EL (cell line): ENCODE measurements at places on chromosomes 13 and 19.
A peak's percentile ranks its signal among the peaks of the same experiment; 100 is the strongest.

DNA sequence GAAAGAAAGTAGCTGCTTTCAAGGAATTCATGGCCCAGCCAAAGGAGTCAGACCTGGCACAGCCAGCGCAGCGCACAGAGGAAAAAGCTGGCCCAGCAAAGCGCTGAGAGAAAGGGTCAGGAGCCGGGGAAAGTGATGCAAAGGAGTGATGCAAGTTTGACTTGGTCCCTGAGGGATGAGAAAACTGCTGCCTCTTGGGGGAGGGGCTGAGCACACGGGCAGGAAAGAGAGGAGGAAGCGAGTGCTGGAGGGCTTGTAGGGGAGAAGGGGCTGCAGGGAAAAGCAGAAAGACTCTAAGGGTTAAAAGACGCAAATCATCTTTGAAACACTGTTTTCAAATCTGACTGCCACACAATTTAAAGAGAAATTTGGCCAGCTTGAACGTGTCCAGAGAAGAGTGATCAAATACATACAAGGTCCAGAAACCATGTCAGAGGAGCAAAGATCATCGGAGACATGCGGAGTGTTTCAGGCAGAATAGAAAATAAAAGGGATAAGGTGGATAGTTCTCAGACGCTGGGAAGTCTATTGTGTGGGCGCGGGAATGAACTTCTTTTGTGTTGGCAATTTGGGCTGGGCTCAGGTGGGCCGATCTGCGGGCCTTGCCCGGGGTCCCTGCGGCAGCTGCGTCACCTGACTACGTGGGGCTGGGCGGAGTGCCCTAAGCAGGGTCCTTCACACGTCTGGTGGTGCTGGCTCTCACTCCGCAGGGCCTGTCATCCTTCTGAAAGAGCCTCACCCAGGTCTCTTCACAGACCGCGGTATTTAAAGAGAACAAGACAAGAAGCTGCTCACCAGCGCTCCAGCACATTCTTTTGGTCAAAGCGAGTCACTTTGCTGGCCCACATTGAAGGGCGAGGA is 18.1 kb downstream of the N4BP2L1 start:
- DNase-seq = peak; percentile 45

GRCh38 chr13:51148952-51149573 is 38.0 kb upstream of the C13orf42 start:
- DNase-seq = peak; percentile 32

DNA sequence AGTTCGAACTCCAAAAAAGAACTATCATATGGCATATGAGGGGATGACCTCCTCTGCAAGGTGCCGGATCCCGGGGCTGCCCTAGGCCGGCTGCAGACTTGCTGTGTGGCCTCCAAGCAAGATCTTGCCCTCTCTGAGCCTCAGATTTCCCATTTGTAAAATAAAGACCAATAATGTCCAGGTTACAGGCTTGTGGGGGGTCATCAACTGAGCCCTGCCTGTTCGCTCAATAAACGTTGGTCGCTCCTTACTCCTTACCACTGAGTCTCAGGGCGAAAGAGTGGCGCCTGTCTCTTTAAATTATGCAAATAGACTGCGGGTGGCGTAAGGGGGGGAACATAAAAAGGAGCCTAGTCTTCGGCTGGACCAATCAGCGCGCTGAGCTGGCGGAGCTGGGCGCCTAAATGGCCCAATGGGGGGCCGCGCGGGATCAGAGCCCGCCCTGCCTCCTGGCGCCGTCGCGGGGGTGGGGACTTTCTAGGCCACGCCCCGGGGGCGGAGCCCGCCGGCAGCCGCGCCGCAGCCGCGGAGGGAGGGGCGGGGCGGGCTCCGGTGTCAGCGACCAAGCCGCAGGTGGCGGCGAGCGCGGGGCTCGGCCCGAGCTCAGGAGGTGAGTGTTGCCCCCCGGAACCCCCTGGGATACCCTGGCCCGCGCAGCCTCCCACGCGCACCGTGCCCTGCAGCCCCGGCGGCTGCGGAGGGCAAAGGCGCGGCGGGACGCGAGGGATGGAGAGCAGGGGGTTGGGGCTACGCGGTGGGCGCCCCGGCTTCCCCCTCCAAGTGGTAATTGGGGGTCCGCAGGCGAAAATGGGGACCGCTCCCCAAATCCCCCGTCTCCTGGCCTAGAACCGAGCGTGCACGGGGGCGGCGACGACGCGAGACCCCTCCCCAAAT is 3.8 kb upstream of the FCHO1 start:
- DNase-seq = peak; percentile 92

GRCh38 chr13:112056284-112056727 is 10.6 kb upstream of the SOX1 start:
- no peak for DNase-seq

GRCh38 chr13:77412116-77412635 is 85.3 kb upstream of the MYCBP2 start:
- DNase-seq = no peak

DNA sequence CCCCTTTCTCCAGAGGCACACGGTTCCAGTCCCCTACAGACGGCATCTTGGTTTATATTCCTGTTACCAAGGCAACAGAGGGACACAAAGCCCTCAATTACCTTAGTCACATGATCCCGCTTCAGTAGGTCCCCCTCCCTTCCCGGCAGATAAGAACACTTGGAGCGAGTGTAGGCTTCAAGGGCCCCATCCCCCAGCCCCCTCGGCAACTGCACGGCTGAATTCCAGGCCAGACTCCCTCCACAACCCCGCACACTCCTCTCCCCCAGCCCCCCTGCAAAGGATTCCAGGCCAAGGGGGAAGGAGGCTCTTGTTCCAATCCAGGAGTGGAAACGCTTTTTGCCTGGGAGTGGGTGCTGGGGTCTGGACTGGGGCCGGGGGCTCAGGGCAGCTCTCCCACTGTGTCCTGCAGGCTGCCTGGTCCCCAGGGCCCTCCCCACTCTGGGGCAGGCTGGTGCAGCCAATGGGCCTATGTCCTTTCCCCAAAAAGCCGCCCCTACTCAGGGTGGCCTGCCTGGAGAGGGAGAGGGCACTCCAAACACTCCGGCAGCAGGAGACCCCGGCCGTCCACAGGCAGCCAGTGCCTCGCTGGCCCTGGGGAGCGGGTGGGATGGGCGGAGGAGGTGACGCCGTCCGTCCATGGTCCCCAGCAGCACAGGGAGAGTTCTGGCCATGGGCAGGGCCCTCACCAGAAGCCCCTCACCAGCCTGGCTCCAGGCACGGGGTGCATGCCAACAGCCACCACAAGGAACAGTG is 62.6 kb downstream of the MLLT1 start:
- DNase-seq = no peak

DNA sequence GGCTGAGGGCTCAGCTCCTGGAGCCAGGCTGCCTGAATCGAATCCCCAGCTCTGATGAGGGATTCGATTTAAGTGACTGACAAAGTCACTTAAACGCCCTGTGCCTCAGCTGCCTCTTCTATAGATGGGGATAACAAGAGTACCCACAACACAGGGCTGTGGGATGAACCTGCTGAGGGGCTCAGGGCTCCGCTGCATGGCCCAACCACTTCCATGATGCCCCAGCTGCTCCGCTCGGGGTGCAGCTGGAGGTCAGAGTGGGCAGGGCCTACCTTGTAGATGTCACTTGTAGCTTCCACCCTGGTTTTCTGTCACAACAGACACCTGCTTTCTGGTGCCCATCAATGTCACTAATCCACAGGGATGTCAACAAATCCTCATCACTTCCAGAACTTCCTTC is 39.2 kb downstream of the STK24 start:
- no peak for DNase-seq

DNA sequence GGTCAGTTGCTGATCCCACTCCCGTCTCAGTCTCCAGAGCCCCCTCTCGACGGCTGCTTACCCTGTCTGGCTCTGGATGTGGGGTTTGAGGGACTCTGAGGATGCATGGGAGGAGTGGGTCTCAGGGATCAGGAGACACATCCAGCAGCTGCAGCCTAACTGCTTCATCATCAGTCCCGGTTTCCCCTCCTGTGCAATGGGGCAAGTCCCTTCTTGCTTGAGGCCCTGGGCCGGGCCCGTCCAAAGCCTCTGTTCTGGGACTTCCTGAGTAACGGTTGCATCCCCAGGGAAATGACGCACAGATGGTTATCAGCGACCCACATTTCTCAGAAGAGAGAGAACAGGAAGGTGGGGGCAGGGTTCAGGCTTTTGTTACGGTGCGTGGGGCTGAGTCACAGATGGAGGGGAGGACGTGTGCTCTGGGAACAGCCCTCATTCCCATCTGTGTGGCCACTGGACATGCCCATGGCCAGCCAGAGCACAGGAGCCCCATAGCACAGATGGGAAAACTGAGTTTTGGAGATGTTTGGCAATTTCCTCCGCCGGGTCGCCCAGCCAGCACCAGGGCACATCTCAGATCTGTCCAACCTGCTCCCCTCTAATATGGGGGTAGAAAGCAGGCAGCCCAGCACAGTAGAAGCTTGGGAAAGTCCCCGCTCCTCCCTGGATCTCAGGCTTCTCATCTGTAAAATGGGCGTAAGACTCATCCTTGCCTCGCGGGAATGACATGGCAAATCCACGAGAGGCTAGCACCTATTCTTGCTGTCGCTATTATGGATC is 19.3 kb downstream of the GNA15 start:
- peak; percentile 100 for DNase-seq

- DNase-seq = peak; percentile 42
These were observed 706 bp upstream of the DNAJC3 start for GRCh38 chr13:95676105-95676761.

DNA sequence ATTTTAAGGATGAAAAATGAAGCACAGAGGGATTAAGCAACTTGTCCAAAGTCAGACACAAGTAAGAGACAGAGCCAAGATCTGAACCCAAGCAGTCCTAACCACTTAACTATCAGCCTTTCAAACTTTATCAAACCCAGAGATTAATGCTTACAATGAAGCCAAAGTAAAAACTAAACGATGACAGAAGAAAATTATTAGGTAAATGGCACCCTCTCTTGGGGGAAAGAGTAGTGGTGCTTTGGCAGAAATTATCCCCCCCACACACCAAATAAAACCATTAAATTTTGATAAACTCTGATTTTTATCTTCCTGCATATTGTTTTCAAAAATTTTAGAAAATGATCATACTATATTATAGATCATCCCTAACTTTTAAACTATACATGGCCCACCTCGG is 329.2 kb downstream of the SLC7A1 start:
- DNase-seq = no peak

GRCh38 chr13:113948034-113948742 is 25.7 kb downstream of the C13orf46 start:
- no peak for DNase-seq

DNA sequence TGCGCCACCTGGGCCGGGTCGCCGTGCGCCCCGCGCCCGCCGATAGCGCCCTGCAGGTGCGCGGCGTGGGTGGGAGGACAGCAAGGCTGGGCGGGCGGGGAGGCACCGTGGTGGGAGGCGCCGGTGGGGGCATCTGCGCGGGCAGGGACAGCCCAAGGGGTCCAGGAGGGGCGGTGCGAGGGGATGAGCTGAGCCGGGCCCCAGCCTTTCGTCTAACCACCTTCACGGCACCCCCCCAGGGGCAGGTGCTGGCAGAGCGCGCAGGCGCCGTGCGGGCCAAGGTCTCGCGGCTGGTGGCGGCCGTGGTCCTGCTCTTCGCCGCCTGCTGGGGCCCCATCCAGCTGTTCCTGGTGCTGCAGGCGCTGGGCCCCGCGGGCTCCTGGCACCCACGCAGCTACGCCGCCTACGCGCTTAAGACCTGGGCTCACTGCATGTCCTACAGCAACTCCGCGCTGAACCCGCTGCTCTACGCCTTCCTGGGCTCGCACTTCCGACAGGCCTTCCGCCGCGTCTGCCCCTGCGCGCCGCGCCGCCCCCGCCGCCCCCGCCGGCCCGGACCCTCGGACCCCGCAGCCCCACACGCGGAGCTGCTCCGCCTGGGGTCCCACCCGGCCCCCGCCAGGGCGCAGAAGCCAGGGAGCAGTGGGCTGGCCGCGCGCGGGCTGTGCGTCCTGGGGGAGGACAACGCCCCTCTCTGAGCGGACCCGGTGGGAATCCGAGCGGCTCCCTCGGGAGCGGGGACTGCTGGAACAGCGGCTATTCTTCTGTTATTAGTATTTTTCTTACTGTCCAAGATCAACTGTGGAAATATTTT is 3.1 kb downstream of the KISS1R start:
- DNase-seq = peak; percentile 44

DNA sequence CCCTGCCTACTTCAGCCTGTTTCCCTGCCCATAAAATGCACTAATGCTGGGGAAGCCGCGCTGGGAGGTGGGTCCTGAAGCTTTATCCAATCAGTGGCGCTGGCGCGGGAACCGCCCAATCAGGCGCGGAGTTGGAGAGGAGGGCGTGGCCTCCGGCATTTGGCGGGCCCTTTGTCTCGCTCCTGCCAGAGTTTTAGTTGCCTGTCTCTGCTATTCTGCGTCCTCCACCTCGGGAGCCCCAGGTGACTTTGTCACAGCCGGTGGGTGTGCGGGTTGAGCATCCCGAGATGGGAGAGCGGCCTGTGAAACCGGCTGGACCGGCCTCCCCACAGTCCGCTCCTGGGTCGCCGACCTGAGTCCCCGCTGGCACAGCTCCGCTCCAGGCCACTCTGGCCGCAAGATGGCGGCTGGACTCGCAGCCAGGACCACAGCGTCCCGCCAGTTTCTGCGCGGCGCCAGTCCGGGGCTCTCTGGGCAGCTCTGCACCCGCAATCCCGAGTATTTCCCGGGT is 30.7 kb upstream of the ZNF429 start:
- DNase-seq = peak; percentile 60

DNA sequence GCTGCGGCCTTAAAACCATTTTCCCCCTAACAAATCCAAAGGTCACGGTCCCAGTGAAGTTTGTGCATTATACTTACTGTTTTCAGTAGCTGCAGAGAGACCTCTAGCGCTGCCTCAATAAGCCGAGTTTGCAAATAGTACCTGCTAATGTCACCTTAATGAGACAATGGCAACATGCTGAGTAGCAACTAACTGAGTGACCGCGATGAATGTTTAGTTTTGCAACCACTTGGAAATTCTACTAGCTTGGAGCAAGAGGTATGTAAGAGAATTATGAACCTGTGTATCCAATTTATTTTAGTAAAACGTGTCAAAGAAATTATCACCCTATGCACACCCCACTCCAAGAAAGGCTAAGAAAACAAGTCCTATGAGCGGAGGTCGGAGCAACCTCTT is 1.2 kb downstream of the KPNA3 start:
- peak; percentile 18 for DNase-seq

GRCh38 chr13:97228850-97229521 is 6.9 kb downstream of the MBNL2 start:
- peak; percentile 68 for DNase-seq

DNA sequence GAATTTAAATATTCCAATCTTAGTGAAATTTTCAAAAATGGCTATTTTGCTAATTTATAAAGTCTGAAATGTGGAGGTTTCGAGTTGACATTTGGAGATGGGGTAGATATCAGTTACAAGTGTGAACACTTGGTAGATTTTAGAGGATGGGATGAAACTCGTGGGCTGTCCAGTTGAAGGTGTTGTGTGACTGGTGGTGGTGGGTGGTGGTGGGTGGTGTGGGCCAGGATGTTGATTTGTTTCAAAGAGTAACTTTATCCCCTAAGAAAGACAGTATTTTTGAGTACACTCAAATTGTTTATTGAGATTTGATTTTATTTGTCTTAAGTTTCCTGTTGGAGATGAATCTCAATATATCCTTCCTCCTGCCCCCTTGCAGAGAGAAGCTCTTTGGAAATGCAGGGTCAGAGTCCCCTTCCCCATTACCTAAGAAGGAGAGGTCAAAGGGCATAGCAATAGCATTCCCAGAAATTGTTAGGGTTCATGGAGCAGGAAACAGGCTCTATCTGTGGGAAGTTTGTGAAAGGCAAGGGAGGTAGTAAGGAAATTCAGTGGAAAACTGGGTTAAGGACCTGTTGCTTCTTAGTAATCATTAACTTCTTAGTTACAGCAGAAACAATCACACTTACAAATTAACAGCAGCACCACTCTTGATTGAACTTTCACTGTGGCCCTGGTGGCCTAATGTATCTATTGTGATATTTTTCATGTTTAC is 133.6 kb upstream of the RNF113B start:
- no peak for DNase-seq
